ENCODE measurements at places on chromosomes 5 and 9.

GRCh38 chr9:87180841-87181240, 233.5 kb upstream of the GAS1 start:
- no peak for DNase-seq

GRCh38 chr5:145968970-145969713, 32.8 kb downstream of the SH3RF2 start:
- peak; percentile 21 for DNase-seq

DNA sequence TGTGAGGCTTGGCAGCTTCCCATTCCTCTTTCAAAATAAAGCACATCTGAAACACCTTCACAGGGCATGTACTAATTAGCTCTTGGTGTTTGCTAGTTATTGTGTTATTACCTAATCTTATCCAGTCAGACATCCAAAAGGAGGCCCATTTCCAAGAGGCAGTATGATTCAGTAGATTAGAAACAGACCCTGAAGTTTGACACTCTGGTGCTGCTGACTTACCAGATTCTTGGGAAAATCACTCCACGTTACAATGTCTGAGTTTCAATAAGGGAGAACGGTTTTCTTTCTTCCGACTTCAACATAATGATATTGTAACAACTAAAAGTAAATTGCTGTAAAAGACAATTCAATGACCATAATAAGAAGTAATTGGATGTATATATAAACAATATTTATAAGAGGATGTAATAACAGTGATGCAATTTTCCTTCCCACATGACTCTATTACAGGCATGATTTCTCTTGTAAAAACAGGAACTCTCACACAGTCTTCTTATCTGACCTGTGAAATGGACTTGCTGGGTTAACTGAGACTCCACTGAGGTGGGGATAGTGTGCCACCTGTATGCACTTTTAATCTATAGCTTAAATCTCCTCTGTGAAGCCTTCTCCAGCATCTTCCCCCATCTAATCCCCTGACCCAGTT, 181.3 kb upstream of the ELL2 start:
- no peak for DNase-seq

GRCh38 chr5:51225789-51226742, 157.2 kb upstream of the ISL1 start:
- DNase-seq = peak; percentile 86

DNA sequence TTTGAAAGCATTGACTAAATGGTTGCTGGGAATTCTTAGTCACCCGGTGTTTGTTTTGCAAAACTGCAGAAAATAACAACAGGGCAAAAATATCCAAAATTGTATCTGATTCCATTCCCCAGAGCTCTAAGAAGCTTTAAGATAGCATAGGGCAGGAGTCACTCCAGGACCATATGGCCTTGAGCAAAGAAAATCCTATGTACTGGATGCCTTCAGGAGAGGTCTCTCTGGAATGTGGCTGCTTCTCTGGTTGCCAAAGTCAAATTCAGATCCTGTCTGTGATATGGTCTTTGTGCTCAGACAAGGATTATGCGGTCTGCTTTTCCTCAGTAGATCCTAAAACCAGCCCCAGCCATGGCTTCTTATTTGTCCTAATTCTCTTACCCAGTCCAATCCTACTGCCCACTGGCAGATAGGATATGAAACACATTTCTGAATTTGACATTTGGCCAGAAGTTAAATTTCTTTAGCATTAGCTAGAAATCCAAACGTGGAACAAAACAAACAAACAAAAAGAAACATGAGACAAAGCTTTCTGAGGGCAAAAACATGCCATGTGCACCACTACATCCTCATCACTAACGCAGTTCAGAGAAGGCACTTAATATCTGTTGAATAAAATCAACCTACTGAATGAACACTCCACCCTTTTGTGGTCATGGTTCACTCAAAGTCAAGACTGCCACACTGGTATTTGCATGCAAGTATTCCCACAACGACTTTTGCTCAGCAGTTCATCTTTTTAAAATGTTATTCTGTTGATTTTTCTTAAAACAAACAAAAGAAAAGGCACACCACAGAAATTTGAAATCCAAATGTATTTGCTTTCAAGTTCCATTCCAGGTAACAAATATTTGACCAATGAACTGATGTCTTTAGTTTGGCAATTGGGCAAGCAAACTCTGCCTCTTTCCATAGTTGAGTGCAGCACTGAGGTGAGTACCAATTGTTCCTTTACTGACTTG, 165.7 kb downstream of the TRPM6 start:
- no peak for DNase-seq
